Activated B cell treated with CpG ODN at 0.5 μM for 24 hours (primary cell): ENCODE measurements at places on chromosomes 13 and 19.

DNA sequence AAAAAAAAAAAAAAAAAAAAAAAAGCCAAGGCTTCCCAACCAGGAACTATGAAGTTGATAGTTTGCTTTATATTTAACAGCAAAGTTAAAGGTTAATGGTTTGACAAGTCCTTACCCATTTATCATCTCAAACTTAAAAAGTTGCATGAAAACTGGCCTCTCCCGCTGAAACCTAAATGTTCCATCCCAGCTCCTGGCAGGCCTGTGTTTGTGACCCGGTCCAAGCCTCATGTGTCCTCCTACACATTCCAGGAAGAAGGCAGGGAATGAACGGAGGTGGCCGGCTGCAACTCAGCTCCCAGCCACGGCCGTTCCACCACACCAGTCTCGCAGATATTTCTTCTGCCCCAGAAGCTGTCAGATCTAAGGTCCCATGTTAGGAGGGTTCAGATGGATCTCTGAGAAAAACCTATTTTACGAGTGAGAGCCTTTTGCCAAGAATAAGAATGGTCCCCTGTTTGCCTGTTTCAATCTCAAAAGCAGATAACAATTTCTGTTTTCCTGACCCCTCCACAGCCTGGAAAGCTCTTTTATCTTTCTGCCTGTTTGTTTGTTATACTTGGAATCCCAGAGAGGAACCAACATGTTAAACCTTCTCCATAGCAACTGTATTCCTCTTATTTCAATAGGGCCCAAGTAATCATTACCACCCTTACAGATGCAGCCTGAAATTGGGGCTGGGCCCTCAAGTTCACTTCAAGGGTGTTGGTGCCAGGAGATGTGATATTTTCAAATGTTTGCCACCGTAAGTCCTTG, 56.5 kb downstream of the KCTD12 start:
- no peak for DNase-seq

GRCh38 chr19:14116918-14117578, 514 bp downstream of the PRKACA start:
- no peak for DNase-seq

DNA sequence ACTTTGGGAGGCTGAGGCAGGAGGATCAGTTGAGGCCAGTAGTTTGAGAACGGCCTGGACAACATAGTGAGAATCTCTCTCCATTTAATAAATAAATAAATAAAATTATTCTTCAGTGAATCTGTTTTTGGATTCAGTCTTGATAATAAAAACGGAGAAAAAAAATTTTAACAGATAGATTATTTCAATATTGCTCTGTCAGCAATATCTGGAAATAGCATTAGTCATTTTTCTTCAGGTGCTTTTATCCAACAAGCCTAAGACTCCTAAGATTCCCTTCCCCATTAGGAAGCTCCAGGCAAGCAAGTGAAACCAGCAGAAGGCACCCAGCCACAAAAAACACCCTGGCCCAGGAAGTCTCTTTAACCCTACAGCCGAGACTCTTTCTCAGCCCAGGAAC, 21.3 kb upstream of the LPAR6 start:
- no peak for DNase-seq

GRCh38 chr19:45792470-45793177, at the start of gene DMWD:
Gene DMWD (minus strand): TSS chr19:45792845. CDS start chr19:45792756, 89 bp downstream.
- peak; percentile 100 for DNase-seq

- DNase-seq: no peak
Measured at GRCh38 chr13:111940892-111941291, 126.1 kb upstream of the SOX1 start.

- DNase-seq: no peak
Measured at GRCh38 chr19:29712744-29713516, 2.1 kb downstream of the C19orf12 start.

DNA sequence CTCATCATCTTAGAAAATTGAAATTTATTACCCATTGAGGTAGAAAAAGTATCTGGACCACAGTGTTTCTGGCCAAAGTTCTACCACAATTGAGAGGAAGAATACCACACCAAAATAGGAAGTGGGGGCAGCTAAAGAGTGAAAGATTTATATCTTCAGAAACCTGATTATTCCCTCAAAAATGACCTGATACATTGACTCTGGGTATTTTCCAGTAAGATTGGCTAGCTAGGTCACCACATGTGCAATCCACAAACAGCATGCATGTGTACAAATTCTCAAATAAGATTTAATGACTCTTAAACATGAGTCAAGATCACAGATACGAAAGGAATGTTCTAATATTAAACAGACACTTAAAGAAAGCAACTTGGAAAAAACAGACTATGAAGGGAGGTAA, 1516.2 kb upstream of the PCDH20 start:
- DNase-seq: no peak

- no peak for DNase-seq
Measured at GRCh38 chr19:58474997-58475713, 997 bp upstream of the ZNF446 start.

GRCh38 chr19:15841875-15842569, 26.6 kb upstream of the OR10H1 start:
- no peak for DNase-seq

GRCh38 chr13:45623516-45624090, 8.1 kb upstream of the ERICH6B start:
- DNase-seq: no peak

- no peak for DNase-seq
Measured at GRCh38 chr19:53332484-53332883, 1.1 kb upstream of the ZNF845 start.

- no peak for DNase-seq
Measured at GRCh38 chr13:33194820-33195692, 90.5 kb downstream of the STARD13 start.

GRCh38 chr19:4987256-4987655, 18.3 kb downstream of the KDM4B start:
- DNase-seq: no peak

DNA sequence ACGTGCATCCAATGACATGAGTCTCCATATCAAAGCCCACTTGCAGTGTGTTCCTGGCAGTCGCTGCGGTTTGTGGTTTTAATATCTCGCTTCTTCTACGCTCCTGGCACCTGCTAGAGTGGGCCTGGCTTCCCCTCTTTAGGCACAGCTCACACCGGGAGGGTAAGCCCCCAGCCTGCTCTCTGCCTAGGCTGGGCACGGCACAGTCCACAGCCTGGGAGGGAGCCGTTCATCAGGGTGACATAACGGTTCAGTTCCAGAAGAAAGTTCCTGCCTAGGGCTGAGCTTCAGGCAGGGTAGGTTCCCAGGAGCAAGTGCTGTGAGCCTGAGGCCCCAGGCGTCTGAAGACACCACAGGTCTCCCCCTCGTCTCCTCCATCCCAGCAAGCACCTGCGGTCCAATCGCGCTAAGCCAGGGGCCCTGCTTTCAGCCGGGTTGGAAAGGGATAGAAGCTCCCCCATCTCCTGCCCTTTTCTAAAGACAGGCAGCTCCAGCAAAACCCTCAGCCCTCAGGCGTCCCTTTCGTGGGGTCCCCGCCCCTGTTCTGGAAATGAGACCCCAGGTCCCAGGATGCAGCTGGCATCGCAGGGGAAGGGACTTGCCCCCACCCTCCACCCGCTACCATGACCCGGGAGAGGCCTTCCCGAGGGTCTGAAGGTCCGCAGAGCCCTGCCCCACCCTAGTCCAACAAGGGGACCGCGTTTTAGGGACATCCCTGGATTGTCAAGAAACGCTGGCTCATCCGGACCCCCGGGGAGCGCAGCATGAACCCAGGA, 121.6 kb upstream of the ZNF507 start:
- DNase-seq: no peak

DNA sequence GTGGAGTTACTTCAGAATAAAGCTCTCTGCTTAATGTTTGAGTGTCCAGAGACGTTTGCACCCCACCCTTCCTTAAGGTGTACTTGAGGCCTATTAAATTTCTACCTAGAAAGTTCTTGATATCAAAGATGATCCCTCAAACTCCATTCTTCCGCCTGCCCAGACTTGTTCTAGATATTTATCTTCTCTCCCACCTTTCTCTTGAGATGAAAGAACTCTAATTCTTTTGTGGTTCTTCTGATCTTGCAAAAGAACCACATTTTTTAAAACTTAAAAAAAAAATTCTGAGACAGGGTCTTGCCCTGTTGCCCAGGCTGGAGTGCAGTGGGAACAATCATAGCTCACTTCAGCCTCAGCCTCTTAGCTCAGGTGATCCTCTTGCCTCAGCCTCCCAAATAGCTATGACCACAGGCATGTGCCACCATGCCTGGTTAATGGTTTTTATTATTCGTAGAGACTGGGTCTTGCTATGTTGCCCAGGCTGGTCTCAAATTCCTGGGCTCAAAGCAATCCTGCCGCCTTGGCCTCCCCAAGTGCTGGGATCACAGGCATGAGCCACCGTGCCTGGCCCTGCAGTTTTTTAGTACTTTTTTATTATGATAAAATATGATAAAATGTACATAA, 94.3 kb downstream of the SIPA1L3 start:
- no peak for DNase-seq

DNA sequence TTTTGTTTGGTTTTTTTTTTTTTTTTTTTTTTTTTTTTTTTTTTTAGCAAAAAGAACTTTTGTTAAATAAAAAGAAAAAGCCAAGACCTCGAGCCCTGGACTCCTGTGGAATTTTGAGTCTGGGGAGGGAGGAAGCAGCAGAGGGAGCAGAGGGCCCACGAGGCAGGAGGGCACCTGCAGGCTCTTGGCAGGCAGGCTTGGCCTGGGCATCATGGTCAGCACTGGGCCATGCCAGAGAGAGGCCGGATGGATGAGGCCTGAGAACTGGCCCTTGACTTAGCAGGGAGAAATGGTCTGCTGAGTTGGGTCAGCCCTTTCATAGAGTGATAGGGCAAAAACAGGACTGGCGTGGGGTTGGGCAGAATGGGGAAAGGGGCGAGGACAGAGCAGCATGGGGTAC, 100.4 kb downstream of the GPR12 start:
- DNase-seq: no peak

DNA sequence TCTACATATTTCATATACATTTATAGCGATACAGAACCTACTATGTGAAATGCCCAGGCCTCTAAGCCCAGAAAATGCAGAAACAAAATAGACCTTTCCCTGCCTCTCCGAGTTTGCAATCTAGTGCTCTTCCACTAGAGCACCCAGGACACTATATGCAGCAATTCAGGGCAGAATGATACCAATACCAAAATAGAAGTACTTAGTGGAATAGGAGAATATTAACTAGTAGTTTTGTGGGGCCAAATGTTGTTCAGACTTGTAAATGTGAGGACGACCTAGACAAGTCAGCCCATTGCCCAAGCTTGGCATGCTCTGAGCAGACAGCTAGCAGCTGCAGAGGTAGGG, 35.8 kb upstream of the FLT1 start:
- DNase-seq: no peak
